ENCODE measurements at places on chromosomes 6 and 20. TPM values are rescaled to one million over a fixed set of nuclear protein-coding genes. Genes with fewer than 3 reads are reported as not detected.

TPD52L1 gene
- 1.4 TPM for total RNA-seq

APOM gene
- 4.0 TPM for total RNA-seq

TBX18 gene
- not detected for total RNA-seq

ZBTB12 gene
- total RNA-seq: 2.4 TPM

ULBP3 gene
- 0.77 TPM for total RNA-seq

- no peak for DNase-seq
Observed at GRCh38 chr20:53302695-53303412, 290.8 kb downstream of the ZNF217 start.

GRCh38 chr6:39059496-39060310 is 11.1 kb downstream of the GLP1R start:
- no peak for DNase-seq

GRCh38 chr6:28657769-28658465 is 132.2 kb downstream of the GPX5 start:
- DNase-seq: peak; percentile 84

GRCh38 chr6:107730683-107731314 is 93.3 kb downstream of the SCML4 start:
- no peak for DNase-seq

- no peak for DNase-seq
Observed at GRCh38 chr20:41748051-41748450, 129.9 kb upstream of the CHD6 start.

- no peak for DNase-seq
Observed at GRCh38 chr20:62586799-62587198, 55.5 kb upstream of the SLCO4A1 start.

DNA sequence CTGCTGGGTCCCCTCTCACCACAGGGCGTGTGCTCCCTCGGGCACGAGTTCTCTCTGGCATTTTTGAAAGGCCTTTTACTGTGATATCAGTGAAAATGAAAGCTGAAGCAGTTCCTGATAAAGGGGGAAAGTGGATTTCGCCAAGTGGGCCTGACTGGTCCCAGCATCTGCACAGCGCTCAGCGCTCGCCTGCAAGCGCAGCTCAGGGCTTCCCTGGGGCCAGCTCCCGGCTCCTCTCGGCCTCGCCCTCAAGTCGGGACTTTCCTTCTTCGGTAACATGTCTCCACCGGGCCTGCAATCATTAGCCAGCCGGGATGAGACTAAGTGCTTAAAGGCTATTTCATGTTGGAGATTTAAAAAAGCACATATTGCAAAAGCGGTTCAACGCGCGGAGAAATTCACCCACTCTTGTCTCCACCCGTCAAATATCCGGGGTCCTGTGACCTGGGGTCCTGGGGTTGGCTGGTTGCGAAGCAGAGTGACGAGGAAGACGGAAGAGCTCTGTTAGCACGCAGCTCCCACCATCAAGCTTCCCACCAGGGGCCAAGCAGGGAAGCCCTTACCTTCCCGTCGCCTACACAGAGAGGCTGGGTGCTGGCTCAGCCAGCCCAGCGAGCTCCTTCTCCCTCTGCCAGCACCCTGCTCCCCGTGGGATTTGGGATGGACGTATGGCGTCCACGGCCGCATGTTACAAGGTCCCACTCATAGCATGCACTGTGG is 114.1 kb downstream of the SMOC2 start:
- no peak for DNase-seq

GRCh38 chr20:64065974-64066343 is 3.0 kb downstream of the TCEA2 start:
- DNase-seq: peak; percentile 84

DNA sequence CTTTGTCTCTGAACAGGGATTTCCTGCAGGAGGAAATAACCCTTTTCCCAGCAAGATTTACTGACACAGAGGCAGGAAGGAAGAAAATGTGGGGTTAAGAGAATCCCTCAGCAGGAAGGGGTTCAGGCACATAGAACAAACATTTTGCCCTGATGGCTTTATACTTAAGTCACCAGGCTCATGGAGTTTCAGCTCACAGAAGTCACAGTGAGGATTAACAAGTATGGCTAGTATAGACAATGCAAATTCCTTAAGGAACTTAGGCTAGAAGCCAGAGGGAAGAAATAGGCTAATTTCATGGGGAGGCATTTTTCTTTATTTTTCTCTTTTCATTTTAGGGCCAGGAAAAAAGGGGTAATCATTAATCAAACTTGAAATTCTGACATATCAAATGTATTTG is 50.2 kb downstream of the MCHR2 start:
- no peak for DNase-seq

DNA sequence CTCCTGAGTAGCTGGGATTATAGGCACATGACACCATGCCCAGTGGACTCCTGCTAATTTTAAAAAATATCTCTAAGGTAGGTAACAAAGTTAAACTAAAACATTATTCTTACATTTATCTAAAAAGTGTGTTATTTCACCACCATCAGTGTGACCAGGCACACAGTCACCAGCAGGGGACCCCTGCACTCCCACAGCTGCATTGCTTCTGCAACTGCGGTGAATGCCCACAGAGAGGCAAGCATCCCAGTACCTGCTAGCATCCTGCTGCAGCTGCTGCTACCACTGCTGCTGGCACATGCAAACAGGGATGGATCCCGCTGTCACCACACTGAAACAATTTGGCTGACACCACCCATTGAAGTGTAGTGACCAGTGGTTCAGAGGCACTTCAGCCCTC is 21.9 kb upstream of the EPB41L2 start:
- DNase-seq: no peak

DNA sequence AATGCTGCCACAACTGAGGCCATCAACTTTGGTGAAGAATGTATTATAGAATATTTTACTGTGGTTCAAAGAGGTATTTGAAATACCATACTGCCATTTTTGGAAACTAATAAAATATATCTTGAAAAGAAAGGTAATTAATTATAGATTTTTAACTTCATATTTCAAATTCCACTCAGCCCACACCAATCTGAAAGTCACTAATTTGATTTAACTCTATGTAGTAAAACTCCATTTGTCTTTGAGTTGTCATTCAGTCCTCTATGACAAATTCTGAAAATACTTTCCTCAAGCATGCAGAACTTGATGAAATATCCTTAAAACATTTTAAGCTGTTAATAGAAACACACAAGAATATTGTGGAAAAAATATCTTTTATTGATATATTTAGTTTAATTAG is 1196.7 kb upstream of the CITED2 start:
- DNase-seq: no peak

GRCh38 chr6:167079853-167080297 is 43.0 kb upstream of the CCR6 start:
- peak; percentile 83 for DNase-seq

DNA sequence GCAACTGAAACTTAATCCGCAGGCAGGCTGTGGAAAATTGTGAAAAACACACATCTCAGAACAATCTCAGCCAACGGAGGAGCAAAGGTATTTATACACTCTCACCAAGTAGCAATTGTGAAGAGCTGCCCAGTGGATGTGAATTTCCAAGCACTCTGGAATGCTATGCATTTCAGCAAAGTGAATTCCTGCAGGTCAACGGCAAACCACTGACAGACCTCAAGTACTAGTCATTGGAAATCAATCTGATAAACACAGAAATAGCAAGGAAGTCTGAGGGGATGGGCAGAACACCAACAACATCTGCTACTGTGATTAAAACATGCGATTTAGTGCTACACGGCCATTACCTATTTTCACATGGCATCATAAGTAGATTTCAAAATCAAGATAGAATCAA is 429.1 kb downstream of the HTR1B start:
- DNase-seq: no peak

DNA sequence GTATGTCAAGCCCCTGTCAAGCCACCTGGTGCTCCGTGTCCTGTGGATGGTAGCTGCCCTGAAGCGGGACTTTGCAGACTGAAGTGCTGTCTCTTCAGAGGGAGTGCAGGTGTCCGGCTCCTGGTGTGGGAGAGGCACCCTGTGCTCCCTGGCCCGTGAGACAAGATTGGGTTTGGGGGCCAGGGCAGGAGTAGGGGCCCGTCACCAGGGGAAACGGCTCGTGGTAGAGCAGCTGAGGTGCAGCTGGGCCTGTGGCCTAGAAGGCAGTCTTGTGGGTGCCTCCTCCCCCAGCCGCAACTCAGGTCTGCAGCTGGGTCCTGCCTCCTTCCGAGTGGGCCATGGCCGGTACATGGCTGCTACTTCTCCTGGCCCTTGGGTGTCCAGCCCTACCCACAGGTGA is at the start of gene PTCRA:
Gene PTCRA, plus strand, starts transcription at position 322 of the 400 bp plus-strand sequence. Its CDS starts 17 bp downstream, at position 339.
- DNase-seq: no peak

DNA sequence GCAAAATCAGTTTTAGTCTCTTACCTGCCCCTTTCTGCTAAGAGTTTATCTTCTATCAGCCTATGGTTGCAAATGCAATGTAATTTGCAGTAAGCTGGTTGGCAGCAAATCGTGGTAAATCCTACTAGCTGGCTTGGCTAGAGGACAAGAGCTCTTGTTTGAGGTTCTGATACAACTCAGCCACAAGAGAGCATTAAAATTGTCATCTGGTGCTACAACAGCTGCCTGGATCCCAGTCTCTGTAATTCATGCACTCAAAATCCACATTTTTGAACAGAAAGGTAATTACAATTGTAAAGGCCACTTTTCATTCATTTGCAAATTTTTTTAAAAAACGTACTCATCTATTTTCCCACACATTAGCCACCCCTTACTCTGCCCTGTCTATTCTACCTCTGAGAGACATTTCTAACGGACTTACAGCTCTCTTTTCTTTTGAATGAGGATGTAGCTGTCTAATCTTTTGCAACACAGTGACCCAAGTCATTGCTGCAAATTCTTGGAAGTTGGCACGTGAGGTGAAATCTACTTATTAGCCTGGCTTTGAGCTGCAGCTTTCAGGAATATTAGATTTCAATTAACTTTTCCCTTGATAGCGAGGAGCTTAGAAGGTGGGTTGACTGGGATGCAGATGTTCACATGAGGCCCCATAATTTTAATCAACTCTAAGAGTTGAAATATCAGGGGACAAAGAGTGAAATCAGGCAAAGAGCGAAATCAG is 54.0 kb upstream of the FAM184A start:
- no peak for DNase-seq

Data from activated CD4-positive, alpha-beta T cell treated with anti-CD3 and anti-CD28 coated beads for 36 hours (primary cell).